Cerebellar cortex (tissue), 1 donor: ENCODE measurements at places on chromosomes 6 and 20.

GRCh38 chr6:116531675-116532570 lies 13.6 kb downstream of the TRAPPC3L start:
- peak; percentile 68 for DNase-seq

GRCh38 chr20:272718-273117 lies 15.2 kb downstream of the DEFB132 start:
- DNase-seq: no peak

DNA sequence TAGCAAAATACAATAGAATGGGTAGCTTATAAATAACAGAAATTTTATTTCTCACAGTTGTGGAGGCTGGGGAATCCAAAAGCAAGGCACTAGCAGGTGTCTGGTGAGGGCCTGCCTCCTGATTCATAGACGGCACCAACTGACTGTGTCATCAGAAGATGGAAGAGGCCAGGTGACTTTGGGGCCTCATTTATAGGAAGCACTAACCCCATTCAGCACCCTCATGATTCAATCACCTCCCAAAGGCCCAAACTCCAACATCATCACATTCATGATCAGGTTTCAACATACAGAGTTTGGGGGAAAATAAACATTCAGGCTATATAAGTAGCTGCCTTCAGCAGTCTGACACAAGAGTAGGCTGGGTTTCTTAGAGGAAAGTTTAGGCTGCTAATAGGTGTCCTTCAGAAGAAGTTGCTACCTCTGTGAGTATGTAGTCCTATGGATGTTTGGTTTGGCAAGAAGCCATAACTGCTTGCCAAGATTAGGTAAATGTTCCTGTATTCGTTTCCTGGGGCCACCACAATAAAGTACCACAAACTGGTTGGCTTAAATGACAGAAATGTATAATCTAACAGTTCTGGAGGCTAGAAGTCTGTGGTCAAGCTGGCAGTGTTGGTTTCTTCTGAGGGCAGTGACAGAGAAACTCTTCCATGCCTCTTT lies 48.8 kb downstream of the NT5E start:
- DNase-seq: peak; percentile 8

DNA sequence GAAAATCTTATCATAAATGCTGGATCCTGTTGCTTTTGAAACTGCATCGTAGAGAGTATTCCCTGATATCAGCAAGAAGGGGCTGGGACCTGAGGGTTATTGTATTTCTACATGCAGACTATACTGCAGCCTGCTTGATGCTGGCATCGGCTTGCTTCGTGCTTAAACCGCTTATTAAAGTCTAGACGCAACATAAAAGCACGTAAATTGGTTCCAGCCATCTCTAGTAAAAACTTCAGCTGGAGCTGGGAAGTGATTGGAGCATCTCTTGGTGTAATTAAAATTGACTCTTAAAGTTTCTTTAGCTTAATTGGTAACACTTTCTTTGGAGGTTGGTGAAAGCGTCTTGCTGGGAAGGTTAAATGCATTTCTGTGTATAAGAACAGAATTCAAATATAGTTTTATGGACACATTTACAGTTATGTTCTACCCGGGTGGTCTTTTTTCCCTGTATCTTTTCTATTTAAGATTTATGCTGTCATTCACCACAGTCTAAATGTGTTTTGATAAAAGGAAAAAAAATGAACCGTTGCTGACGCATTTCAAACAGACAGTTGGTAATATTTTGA lies 139.0 kb upstream of the JAG1 start:
- no peak for DNase-seq
